Astrocyte of the cerebellum (primary cell): ENCODE measurements at places on chromosomes 2 and 18.

- no peak for DNase-seq
Observed at GRCh38 chr2:69945441-69945840, 16.0 kb downstream of the ASPRV1 start.

DNA sequence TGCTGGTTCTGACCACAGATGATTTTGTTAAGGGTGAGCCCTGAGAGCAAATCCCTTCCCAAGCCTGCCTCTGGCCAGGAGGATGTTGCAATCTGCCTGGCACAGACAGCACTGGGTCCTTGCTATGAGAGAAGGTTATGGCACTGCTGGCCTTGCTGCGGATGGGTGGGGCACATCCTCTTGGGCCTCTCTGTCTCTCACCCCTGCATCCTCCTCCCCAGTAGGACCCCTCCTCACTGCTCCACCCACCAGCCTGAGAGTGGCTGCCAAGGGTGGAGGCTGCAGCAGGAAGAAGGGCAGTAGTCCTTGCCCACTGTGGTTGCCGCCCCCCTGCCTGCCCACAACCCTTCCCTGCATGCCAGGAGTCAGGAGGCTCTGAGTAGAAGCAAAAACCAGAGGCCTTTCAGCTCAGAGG lies 180.9 kb downstream of the ZBTB7C start:
- DNase-seq = no peak

- DNase-seq = peak; percentile 5
Observed at GRCh38 chr2:194745557-194746146, 911.4 kb upstream of the SLC39A10 start.

GRCh38 chr2:2879781-2880180 lies 497.8 kb downstream of the EIPR1 start:
- DNase-seq = no peak

DNA sequence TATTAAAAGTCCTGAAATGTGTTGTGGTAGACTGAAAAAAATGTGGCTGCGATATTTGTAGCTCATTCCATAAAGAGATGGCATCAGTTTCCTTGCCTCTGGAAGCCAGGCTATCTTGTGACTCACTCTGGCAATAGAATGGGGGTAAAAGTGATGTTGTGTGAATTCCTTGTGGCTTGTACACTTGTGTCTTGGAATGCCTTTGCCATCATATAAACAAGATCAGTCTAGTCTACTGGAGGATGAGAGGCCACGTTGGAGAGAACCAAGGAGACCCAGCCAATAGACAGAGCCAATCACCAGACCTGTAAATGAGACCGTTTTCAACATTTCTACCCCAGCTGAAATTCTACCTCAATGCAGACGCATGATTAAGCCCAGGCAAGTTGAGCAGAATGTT lies 254.1 kb downstream of the TRIB2 start:
- DNase-seq = peak; percentile 20

DNA sequence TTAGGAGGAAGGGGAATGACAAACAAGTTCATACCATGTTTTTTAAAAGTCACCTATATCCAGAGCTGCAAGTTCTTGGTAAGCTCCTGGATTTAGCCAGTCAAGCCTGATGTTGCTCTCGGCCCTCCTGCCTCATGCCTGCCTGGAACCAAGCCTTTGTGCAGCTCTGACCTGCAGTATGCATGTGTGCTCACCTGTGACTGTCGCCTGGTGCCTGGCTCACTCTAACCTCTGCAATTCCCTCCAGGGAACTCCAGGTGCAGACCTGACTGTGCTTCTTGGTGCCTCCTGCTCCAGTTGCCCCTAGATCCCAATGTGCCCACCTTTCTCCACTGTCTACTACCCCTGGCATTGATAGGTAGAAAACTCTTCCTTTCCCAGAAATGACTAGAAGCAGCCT lies 85.1 kb upstream of the ZBTB14 start:
- DNase-seq = no peak

GRCh38 chr2:26573241-26573925 lies 67.8 kb downstream of the CIB4 start:
- DNase-seq = no peak
